ENCODE measurements at places on chromosomes 2 and 18.

GRCh38 chr2:201882353-201883090 lies 76.2 kb downstream of the CDK15 start:
- DNase-seq, result peak; percentile 78

DNA sequence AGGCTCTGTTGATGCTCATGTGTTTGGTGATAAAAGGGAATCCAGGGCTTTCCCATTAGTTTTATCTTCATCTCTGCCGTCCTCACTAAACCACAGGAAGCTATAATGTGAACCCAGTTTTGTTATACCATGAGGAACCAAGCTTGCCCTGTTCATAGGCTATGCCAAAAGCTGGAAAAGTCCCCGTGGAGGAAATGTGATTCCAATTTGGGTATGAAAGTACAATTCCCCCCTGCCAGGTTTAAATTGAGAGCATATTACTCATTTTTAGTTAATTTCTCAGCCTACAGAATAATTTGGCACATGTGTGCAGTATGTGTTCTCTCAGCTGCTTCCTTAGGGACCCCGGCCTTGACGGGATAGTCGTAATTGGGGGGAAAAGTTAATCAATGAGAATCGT lies 327.4 kb downstream of the RND3 start:
- DNase-seq, result no peak

DNA sequence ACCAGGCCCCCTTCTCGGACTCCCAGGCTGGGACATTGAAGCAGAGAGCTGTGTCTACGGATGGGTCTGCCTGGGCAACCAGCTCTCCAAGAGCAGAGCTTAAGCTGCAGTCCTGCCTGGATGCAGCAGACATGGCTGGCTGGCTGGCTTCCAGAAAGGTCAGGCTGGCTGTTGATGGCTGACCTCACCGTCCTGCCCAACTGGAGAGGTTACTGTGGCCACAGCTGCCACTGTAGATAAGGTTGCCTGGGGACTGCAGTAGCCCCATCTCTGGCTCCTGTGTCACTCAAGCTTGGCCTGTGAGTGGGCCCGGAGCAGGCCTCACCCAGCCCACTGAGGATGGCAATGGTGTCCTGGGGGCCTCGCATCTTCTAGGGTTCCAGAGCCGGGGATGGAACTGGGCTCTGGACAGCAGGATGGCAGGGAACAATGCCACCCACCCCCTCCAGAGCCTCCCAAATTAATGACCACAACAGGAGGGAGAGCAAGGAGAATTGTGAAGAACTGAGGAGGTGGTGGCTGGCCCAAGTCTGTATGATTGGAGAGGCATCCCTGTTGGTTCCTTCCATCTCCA lies 37.0 kb upstream of the FOSL2 start:
- DNase-seq, result no peak

- DNase-seq, result no peak
These were observed 146.6 kb upstream of the NCK2 start for GRCh38 chr2:105597806-105598803.

DNA sequence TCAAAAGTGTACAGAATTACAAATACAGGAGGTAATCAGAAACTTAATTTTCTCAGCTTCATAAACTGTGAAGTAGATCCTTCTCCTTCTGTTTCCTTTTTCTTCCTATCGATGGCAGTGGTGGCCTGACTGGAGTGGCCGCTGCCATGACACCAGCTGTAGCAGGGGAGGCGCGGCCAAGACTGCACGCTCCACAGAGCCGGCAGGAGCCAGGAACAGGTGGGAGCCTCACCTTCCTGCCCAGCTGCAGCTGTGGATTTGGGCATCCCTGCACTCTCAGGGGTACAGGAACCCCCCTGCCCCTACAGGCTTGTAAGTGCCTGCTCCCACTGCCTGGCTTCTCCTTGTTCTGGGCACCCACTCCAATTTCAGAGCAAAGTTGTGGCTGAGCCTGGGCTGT lies 76.1 kb downstream of the EPB41L3 start:
- DNase-seq, result no peak

- no peak for DNase-seq
These were observed 113.8 kb downstream of the NBAS start for GRCh38 chr2:15447381-15447780.

- no peak for DNase-seq
These were observed 46.3 kb downstream of the FER1L5 start for GRCh38 chr2:96688649-96689430.

GRCh38 chr2:42923580-42924417 lies 131.4 kb upstream of the HAAO start:
- DNase-seq, result no peak

- DNase-seq, result no peak
These were observed 12.6 kb downstream of the TMEM198 start for GRCh38 chr2:219556413-219556812.

GRCh38 chr2:152611458-152612231 lies 105.6 kb downstream of the PRPF40A start:
- DNase-seq, result no peak

- DNase-seq, result no peak
These were observed 514 bp downstream of the PAX8 start for GRCh38 chr2:113278073-113278741.

- no peak for DNase-seq
These were observed 174.0 kb downstream of the ZFP36L2 start for GRCh38 chr2:43052204-43052943.

DNA sequence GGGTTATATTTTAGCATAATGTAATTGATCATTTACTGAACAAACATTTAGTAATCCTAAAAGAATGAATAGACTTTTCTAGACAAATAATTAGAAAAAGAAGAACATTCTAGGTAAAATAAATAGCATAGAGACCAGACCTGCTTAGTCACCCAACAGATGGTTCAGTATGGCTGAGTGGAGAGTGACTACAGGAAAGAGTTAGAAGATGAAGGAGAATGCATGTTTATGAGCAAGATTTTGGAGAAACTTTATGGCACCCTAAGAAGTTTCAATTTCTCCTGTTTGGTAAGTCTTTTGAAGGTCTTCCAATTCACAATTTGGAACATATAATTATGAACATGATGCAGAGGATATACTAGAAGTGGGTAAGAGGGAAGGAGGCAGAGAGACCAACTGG lies 32.9 kb downstream of the FAP start:
- DNase-seq, result no peak

DNA sequence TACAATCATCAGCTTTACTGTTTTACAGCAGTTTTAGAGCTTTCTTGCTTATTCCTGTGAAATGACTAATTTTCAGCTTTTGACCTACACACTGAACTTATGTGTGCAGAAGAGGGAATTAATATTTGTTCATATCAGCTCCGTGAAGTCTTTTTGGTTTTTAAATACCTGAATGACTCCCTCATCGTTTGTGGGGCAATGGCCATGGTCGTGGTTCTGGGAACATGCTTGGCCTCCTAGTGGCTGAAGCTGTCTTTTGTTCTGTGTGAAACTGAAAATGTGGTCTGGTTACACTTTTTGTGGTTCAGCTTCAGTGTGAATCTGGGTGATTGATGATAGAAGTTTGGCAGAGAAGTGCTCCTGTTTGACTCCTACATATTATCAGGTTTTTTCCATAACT lies 408.1 kb downstream of the THSD7B start:
- DNase-seq, result no peak

DNA sequence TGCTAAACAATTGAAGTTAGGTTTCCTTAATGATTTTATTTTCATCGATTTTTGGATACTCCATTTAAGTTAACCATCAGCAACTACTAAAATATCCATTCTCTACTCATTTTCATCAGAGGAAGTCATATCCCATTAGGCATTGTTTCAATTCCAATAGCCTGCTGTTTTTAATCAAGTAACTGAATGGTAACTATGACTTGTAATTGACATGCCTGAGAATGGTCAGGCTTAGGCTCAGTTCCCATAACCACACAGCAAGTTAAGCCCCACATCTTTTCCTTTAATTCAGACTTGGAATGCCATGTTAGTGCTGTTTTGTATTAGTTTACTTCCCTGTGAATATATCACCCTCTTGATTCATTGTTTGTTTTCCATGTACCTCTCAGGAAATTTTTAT lies 398.8 kb downstream of the ARHGAP15 start:
- no peak for DNase-seq

All from NCI-H2171 (cell line).